Effector memory CD4-positive, alpha-beta T cell (primary cell): ENCODE measurements at places on chromosomes 5 and 9.

- no peak for DNase-seq
These were observed 18.9 kb upstream of the DUSP1 start for GRCh38 chr5:172789687-172790495.

GRCh38 chr9:76512826-76513225, 53.8 kb downstream of the GCNT1 start:
- no peak for DNase-seq

DNA sequence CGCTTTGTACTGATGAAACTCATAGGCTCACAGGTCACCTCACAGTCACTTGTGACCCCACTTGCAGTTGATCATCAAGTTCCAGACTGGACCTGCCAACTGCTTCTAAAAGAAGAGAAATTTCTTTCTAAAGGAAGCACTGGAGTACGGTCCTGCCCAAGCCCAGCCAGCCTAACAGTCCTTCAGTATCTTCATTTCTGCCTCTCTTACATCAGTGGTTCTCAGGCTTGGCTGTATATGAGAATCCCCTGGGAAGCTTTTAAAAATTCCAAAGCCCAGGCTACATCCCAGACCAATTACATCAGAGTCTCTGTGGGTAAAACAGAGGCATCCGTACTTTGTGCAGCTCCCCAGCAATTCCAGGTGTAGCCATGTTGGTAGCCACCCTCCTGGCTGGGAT, 282.1 kb downstream of the NFIB start:
- no peak for DNase-seq

GRCh38 chr5:133977858-133978257, 9.4 kb upstream of the C5orf15 start:
- DNase-seq: no peak

DNA sequence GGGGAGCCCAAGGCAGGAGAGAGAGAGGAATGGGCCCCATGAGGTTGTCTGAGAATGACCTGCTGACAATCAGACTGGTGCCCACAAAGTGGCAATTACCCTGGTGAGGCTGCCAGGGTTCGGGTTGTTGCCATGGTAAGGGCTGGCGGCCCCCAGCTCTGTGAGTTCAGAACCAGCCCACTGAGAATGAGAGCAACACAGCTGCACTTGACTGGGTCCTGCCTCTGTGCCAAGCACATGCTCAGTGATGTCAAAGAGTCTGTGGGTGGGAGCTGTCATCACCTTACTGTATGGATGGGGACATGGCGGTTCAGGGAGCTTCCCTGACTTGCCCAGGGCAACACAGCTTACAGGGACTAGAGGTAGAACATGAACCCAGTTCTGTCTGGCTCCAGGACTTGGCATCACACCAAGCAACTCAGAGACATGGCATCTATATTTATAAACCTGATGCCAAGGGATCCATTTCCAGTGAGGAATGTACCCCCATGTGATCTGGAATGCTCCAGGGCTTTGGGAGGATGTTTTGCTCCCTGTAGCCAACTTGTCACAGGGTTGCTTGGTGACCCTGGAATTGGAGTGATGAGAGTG, 38.2 kb upstream of the TEX48 start:
- no peak for DNase-seq

DNA sequence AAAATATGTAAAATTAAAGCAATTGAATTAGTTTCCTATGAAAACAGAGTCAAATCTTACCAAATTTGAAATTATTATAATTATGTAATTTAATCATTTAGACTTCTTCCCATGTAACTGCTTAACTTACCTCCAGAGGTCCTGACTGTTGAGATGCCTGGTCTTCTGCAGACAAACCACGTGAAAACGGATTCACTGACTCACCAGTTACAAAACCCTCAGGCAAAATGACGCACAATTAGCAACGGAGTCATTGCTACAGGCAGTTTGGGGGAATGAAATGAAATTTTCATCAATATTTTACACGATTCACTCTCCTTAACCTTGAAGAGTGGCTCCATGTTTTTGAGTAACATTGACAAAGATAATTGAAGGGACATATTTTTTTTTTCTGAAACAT, 460.8 kb downstream of the MTRR start:
- DNase-seq: no peak

- no peak for DNase-seq
These were observed 140.1 kb downstream of the NR3C1 start for GRCh38 chr5:143263272-143263810.

DNA sequence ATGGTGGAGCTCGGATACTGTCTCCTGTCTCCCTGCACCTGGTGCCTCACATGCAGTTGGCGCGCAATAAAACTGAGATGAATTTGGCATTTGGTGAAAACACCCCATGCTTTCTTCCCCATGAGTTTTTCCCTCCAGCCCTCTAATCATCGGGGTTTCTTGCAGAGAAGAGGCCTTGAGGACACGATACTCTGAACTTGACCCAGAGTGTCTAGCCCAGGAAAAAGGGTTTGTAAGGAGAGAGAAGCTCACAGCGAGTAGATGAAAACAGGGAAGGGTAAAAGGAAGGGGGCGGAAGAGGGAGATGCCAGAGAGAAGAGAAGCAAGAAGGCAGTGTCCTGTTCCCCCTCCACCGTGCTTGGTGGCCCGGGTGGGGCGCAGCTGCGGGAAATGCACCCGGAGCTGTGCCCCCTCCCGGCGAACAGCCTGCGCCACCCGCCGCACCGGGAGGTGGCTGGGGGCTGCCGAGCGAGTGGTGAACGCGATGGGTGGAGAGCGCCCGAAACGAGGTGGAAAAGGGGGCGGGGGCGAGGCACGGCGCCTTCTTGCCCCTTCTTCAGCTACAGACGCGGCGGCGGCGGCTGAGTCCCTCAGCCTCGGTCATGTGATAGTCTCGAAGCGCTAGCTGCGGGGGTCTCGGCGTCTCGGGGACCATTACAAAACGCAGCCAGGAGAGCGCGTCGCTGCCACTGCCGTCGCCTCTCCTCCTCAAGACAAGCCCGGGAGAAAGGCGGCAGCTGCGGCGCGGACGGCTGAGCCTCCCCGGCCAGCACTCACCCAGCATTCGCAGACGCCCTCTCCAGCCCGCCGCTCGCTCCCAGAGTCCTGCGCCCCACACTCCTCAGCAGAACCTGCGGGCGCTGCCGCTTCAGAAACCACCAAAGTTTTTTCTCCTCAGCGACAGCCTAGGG, 1.1 kb upstream of the FOXB2 start:
- DNase-seq: no peak

DNA sequence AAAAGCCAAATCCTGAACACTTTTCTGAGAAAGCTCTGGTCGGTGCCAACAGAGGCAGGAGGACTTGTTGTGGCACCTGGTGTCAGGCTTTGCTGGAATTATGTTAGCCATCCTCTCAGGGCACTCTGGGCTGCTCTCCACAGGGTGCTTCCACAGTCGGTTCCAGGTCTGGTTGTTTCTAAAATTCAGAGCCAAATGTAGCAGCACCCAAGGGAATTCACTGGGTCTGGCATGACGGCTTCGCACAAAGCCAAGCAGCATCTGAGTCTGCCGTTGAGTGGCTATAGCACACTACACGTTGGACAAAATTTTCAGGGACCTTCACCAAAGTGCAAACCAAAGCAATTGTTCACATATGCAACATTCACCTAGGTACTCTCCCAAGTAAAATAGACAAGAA, 110.2 kb downstream of the PJA2 start:
- DNase-seq: no peak

DNA sequence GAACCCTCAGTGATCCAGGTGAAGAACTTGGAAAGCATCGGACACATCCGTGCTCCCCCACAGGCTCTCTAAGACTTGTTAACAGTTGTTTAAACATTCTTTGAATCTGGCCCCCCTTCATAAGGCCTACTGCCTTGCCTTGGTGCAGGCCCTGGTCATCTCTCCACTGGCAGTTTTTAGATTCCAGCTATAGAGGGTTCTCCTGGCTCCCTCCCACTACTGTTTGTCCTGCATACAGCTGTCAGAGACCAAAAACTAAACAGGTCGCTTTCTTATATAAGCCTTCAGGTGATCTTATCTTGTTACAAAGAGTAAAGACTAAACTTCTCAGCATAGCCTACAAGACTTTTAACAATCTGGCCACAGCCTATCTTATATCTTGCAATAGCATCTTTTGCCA, 32.3 kb downstream of the NRG2 start:
- DNase-seq: no peak

DNA sequence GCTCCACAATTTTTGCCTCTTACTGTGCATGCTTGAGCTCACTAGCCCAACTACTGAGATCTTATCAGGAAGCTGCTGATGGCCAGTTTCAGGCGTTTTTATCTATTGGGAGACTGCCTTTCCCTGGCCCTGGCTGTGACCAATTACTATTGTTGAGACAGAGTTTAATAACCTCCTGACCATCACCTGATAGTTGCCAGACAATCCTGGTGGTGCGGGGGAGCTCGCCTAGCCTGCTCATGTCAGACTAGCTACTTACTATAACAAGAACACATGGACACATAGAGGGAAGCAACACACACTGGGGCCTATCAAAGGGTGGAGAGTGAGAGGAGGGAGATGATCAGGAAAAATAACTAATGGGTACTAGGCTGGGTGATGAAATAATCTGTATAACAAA, 13.0 kb upstream of the OXCT1 start:
- no peak for DNase-seq

DNA sequence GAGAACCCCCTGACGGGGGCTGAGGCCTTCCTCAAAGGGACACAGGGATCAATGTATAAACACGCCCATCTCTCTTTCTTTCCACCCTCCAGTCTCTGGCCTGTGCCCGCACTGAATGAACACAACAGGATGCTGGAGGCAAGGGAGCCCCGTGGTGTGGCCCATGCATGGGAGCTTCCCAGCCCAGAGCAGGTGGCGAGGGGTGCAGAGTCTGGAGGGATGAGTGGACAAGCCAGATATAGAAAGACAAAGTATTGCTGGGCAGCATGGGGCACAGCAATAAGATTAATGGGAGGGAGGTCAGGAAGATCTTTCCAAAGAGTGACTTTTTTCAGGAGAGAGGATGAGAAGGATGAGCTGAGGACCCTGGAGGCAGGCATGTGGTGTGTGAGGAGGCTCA, 103.7 kb downstream of the C5orf15 start:
- DNase-seq: no peak

DNA sequence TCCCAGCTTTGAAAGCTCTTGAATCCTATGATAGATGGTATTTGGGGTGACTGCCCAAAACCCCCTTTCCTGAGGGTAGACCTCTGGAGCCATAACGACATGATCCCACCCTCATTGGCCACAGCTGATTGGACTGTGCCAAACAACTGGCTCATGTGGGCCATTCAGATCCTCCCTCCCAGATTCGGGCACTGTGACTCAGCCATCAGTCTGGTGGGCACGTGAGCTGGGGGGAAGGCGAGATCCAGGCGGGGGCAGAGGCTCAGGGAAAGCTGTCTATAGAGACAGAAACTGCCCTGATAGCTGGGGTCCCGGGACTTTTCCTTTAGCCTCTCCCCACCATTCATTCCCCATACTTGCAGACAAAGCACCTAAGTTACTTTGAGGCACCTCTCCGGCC, 15.1 kb upstream of the NCS1 start:
- DNase-seq: no peak

DNA sequence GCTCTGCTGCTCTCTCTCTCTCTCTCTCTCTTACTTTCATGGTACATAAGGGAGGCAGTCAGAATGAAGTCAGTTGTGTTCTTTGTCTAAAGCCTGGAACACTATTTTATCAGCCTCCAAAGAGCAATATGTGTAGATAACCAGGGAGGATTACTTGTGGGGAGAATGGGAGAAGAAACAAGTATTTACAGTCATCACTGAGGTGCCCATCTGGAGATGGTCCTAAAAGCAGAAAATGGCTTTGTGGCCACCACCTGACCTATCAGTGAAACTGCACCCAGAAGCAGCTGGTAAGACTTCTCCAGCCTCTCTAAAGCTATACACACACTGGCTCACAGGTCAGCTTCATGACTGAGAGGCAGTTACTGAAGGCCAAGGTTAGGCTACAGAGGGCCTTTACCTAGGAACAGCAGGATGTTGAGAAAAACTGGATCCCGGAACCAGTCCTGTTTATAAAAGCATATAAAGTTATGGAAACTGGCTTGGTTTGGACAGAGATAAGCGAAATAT, 75.1 kb downstream of the MRPS27 start:
- no peak for DNase-seq

GRCh38 chr5:160097991-160098390, 21.3 kb downstream of the PWWP2A start:
- DNase-seq: no peak

DNA sequence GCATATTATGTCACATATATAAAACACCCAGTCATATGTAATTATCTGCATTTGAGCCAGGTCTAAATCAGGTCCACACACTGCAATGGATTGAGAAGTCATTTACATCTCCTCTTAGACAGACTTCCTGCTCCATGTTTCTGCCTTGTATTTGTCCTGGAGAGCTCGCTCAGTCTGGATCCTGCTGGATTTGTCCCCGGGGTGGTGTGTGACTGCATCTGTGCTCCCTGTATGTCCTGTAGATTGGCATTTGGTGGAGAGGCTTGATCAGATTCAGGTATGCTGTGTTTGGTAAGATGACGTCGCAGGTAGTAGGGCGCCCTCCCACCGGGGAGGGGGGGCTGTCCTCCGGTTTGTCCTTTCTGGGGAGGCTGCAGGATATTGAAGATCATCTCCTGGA, 33.6 kb upstream of the IER5L start:
- DNase-seq: no peak

DNA sequence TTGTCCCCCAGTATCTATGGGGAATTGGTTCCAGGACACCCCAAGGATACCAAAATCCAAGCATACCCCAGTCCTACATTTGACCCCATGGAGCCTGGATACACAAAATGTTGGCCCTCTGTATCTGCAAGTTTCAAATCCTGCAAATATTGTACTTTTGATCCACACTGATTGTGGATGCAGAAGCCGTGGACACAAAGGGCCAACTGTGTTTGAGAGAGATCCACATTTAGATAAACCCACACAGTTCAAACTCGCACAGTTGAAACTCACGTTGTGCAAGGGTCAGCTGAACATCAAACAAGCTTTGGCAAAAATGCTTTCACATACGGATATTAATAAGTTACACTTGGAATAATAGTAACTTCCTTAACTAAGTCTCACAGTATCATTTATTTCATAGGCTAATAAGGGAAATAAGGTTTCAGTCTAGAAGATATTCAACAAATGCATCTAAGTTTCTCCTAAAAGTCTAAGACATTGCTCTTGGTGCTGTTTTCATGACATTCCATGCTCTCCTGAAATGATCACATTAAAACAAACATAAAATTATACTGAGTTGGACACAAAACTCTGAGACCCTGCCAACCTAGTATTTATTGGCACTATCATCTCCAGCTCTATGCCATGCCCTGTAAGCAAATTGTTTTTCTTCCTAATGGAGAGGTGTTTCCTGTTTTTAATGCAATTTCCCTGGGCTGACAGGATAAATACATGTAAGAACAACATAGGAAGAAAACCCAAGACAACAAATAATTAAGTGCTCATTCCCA, 32.3 kb downstream of the ACTL7A start:
- no peak for DNase-seq
